ENCODE measurements at places on chromosomes 6 and 20.

DNA sequence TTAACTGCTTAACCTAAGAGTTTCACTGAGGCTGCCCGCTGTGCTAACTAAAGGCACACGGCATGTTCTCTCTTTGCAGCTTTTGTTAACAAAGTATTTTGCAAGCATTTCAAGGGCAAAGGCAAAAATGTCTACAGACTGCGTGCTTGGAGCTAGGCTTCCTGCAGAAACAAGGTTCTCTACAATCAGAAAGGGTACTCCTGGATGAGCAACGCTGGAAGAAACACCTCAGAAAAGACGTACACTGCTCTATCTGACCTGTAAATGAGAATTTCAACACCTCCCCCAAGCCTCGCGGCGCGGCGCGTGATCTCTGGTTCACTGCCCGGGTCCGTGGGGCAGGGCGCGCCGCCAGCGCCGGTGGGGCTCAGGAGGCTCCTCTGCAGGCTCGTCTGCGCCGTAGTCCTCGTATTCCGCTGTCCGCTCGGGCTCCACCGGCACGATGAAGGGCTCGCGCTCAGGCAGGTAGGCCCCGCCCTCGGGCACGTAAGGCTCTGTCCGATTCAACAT is 120.9 kb downstream of the COL12A1 start:
- DNase-seq = no peak

DNA sequence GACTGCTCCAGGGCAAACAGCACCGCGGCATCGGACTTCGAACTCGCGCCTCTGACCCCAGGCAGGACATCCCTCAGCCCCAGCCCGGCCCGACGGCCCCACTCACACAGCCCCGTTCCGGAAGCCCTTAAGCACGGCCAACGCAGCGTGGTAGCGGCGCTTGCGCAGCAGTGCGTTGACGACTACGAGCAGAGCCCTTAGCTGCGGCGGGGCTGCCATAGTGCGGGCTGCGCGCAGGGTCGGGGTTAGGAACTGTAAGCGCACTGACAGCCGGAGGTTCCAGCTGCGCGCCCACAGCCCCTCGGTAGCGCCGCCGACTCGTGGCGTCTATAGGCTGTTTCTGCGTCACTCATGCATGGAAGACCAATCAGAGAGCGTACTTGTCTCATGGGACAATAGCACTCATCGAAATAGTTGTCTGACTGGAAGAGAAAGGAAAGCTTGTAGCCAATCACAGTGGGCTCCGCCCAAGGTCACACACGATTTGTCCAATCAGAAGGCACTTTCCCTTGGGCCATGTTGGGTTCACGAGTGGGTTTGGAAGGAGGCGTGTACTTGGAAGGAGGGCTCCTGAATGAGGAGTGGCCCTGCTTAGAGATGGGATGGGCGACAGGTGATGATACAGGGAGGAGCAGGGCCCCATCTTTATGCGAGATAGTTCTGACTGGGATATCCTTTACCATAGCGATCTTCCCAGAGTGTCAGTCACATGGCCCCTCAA is at the start of gene PXMP4:
Gene PXMP4 (minus strand): TSS at position 322 of the 721 bp plus-strand sequence. CDS start 103 bp downstream, at position 219.
- peak; percentile 97 for DNase-seq

- DNase-seq = no peak
Measured at GRCh38 chr6:170165471-170166117, 125.3 kb downstream of the DLL1 start.

DNA sequence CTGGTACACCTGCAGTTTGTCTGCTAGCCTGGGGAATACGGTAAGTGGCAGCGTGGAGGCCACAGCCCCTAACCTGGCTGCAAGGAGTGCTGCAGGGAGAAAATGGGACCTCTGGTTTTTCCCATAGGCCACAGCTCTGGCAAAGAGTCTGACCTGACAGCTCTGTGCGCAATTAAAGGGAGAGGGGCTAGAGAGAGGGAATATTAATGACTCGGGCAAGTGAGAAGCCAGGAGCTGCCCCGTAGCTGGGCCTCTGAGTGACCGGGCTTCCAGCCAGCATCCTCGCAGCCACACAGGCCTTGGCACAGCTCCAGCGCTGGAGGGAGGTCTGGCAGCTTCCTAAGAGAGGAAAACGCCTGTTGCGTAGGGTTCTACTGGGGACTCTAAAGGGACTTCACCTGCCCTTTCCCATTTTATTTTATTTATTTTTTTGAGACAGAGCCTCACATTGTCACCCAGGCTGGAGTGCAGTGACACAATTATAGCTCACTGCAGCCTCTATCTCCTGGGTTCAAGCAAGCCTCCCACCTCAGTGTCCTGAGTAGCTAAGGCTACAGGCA is 18.2 kb upstream of the OCSTAMP start:
- DNase-seq = peak; percentile 32

GRCh38 chr6:117568831-117569410 is 33.4 kb downstream of the GOPC start:
- DNase-seq = no peak

DNA sequence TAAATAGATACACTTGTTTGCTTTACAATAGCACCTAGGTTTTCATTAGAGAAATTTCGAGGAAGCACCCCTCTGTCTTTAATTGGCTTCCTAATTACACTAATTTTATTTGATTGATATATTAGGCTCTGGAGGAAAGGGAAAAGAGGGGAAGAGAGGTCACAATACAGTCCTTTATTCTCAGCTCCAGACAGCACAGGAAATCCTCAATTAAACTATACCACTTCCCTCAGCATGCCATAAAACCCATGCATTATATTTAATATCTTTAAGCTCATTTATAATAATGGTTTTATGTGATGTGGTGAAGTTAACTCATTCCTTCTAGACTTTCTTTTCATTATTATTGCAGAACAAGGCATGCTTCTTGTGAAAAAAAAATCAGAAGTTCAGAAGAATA is 17.7 kb upstream of the PDE7B start:
- no peak for DNase-seq

DNA sequence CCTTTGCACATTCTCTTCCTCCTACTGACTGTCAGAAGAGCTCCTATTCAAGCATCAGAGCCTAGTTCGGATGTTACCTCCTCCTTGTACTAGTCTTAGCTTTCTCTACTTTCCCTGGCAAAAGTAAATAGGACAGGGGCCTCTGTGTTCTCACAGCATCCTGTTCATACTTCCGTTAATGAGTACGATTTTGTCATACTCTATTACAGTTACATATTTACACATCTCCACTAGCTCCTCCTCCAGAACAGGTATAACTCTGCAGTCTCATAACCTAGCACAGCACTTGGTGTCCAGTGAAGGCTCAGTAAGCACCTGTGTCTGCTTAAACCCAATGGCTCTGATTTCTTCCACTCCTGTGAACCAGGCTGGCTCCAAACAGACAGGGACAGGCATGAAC is 7.0 kb downstream of the ELMO2 start:
- no peak for DNase-seq

DNA sequence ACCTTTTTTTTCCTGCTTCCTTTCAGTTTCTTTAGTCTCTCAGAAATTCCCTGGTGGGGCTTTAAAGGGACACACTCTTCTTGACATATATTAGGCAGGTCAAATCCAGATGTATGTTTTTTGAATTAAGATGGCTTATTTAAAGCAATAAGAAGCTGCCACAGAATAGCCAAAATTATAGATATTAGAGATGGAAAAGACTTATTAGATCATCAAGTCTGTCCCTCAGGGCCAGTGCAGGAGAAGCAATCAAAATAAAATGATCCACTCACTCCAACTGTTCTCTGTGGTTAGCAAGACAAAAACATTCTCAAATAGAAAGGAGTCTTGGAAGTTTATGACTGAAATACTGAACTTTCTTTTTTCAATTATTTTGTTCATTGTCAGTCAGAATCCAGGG is 462.8 kb downstream of the CDC5L start:
- DNase-seq = no peak

- DNase-seq = no peak
Measured at GRCh38 chr20:28562510-28562898, 2695.0 kb upstream of the DEFB115 start.

DNA sequence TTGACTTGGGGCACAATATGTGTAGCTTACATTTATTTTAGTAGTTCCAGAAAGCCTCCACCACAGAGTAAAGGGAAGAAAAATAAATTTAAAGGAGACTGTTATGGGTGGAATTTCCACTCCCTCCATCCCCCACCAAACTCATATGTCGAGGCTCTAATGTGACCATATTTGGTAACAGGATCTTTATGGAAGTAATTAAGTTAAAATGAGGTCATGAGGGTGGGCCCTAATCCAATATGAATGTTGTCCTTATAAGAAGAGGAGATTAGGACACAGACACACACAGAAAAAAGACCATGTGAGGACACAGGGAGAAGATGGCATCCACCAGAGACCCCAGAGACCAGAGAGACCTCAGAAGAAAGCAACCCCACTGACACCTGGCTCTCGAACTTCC is 189.7 kb downstream of the EDN1 start:
- no peak for DNase-seq

- DNase-seq = no peak
Measured at GRCh38 chr6:84061613-84062398, 28.2 kb downstream of the MRAP2 start.

- DNase-seq = no peak
Measured at GRCh38 chr6:155521719-155522118, 66.1 kb upstream of the NOX3 start.

DNA sequence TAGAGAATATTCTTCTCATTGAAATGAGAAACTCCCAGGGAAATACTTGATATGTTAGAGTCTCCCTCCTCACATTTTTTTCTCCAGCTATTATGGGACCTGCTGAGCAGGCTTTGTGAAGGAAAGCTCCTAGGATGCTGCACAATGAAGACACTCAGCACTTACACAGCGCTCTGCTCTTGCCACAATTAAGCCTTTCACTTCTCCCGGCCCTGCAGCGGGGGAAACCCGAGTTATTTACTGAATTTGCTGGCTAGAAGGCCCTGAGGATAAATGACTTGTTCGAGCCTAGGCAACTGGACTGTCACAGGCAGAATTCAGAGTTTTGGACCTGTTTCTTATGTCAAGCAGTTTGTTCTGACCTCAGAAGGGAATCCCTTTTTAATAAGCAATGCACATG is 102.0 kb downstream of the MAP3K7 start:
- DNase-seq = no peak

DNA sequence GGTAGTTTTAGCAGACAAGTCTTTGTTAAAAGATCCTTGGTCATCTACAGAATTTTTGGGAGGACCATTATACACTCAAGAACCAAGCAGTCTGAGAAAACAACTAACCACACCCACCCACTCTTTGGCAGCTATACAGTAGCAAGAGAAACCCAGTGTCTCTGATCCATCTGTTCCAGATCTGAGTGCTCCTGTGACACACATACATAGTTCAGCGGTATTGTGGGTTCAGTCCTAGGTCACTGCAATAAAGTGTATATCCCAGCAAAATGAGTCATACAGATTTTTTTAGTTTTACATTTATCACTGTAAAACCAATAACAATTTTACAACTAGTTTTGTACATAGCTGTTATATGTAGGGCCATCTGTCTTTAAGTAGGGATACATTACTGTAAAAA is 47.4 kb upstream of the PAK5 start:
- peak; percentile 6 for DNase-seq

DNA sequence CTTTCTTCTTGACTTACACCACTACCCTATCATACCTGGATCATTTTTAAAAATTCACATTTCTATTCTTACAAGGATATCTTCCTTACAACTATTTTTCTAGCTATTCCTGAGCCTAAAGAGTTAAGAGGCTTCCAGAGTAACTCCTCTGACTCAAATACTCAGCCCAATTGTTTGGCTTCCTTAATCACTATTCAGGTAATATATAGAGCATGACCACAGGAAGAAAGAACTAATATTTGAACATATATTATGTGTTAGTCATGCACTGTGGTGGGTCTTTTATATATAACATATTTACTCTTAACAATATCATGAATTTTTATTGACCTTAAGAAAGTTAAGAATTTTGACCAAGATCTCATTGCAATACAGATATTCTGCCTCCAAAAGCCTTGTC is 42.0 kb upstream of the ID4 start:
- DNase-seq = no peak

DNA sequence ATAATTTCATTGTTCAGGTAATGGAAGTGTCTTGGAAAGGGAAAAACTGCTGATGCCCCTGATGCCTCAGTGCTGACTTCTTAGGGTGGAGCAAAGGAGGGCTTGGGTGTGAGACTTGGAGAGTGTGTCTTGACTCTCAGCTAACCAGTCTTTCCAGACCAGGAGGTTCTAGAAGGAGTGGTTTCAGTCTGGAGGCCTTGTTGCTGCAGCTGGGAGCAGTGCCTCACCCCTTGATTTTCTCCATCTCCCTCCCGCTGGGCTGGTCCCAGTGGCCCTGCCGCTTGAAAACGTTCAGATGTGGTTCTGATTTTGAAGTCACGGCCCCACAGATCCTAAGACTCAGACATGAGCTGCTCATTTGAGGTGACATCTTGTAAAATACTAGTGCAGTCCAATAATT is 5.4 kb downstream of the DSP start:
- DNase-seq = no peak

DNA sequence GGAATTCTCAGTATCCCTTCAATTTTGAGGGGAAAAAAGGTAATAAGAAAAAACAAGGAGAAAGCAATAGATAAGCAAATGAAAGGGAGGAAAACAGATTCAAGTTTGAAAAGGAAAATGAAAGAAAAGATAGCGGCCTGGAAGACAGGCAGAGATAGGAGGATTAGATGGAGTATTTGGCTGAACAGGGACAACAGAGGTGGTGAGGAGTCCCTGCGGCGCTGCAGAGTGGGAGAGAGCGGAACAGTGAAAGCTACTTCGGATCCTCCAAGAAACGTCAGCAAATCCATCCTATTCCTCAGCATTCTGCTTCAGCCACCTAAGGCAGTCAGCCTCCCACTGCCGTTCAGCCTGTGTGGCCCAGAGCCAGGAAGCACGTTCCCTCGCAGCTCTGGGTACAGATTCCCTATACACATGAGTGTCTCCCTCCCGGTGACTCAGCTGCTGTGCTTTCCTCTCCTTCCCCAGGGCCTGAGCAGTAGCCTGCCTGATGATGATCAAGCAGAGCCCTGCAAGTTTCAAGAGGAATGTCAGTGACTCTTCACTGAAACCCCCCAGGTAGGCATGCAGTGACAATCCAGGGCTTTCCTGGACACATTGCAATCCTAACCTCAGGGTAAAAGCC is 43.4 kb upstream of the CDYL start:
- peak; percentile 81 for DNase-seq

DNA sequence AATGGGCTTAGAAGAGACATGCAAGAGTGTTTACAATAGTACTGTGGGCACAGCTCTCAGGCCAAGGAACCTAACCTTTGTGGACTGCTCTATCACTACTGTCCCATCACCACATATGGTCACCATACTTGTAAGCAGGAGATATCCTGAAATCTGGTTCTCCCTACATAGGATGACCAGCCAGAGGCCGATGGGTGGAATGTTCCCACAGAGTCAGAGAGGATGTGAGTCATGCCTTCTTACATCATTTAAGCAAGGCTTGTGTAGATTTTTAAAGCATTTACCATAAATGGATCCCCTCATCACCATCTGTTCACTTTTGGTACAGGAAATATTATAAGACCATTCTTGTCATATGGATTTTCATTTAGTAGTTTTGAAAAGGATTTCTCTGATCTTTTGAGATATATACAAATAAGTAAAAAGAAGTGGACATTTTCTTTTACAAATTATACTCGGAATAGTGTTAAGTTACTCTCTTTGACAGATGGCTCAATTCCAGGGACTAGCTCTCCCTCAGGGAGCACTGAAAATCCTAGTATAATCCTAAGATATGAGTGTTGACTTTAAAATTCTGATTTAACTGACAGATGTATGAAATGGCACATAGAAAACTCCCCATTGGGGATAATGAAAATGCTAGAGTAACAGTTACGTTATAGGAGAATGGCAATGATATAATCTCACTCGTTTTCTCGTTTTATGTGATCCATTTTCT is 6.6 kb downstream of the HTR1B start:
- peak; percentile 96 for DNase-seq

Measured in GM04504 (cell line).